ENCODE measurements at places on chromosomes 16 and 17.

DNA sequence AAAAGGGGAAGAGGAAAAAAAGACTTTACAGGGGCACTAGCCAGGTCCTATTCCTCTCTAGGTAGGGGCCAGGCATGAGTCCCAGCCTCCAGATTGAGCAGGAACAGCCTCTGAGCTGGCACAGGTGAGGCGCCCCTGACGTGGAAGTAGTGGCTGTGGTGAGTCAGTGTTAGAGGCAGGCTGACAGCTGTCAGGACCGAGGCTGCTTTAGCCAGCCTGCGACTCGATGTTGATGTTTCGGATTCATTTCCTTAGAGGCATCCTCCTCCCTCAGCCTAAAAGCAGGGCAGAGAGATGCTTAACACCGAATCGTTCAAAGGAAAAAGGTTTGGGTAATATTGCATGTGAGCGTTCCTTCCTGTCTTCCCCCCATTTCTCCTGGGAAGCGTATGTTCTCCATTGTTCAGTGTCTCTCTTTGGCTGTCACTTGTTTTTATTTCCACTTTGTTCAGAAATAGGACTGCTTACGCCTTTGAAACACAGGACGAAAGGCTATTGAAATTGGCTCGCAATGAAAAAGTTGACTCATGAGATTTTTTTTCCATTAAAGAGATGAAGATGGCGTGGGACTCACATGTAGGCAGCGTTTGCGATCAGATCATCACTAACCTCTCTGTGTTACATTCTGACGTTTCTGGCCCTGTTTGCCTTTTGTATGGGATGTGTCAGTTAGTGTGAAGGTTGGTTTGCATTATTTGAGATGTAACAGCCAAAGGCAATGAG, 1.3 kb downstream of the KIAA0513 start:
- peak; percentile 64 for DNase-seq

DNA sequence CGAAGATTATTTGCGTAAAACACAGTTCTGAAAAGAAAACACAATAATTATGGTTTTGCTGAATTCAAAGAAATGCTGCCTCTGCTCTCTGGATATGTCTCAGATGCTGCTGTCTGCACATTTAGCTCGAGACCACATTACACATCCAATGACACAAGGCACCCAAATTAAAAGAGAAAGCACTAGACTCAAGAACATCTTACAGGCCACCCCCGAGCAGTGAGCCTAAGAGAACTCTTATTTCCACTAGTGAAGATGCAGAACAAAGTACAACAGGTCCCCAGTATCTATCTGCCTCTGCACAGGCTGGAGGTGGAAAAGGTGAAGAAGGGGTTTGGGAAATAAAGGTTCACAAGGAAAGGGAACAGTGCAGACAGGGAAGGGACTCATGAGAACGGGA, 33.5 kb downstream of the GRB2 start:
- no peak for DNase-seq

GRCh38 chr16:52912565-52913173, 140.0 kb downstream of the CHD9NB start:
- peak; percentile 56 for DNase-seq

GRCh38 chr17:40104594-40105486, 4.5 kb upstream of the NR1D1 start:
- no peak for DNase-seq

- no peak for DNase-seq
Measured at GRCh38 chr16:11306997-11307638, 26.0 kb upstream of the PRM1 start.

- no peak for DNase-seq
Measured at GRCh38 chr16:912684-913613, 57.8 kb downstream of the LMF1 start.

GRCh38 chr17:59494757-59495368, 70.5 kb upstream of the DHX40 start:
- no peak for DNase-seq

- no peak for DNase-seq
Measured at GRCh38 chr17:41523225-41523593, 4.5 kb upstream of the KRT15 start.

- DNase-seq: peak; percentile 70
Measured at GRCh38 chr17:29238133-29238850, 8.4 kb upstream of the CRYBA1 start.

- no peak for DNase-seq
Measured at GRCh38 chr16:28042811-28043210, 20.7 kb downstream of the GSG1L start.

Data from ELR (cell line).